ENCODE measurements at places on chromosomes 7 and 10. TPM values are rescaled to one million over a fixed set of nuclear protein-coding genes. Genes with fewer than 3 reads are reported as not detected.

DNA sequence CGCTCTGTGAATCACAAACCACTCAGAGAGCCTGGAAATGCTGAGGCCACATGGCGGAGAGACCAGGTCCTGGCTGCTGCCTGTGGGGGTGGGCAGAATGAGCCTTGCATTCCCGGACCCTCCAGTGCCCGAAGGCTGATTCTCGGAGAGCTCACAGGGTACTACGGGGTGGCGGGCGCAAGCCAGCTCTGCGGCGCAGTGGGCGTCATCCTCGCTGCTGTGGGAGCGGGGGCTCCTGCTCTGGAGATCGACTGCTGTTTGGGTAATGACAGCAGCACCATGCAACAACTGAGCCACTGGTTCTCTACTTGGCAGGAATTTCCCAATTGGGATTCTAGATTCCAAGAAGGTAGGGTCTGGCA lies 108.0 kb downstream of the PTPRN2 start:
- DNase-seq: no peak

DNA sequence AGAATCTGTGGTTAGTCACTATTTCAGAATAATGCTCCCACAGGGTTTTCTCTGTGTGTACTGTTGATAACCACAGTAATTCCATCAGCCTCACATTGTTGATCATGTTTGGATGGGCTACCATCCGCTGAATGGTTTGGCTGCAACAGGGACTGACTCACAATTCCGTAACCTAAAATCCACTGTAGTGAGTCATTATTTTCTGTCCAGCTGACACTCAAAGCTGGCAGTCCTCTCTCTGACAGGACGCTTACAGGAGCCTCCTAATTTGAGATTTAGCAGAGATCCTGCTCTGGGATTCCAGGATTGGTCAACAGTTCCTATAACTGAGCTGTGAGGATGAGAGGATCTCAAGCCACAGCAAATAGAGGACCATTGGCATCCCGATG lies 32.7 kb downstream of the VWA2 start:
- no peak for DNase-seq

- no peak for DNase-seq
These were observed 40.6 kb upstream of the BMPR1A start for GRCh38 chr10:86715836-86716235.

- no peak for DNase-seq
These were observed 2.4 kb downstream of the SPOCK2 start for GRCh38 chr10:72085864-72086465.

- DNase-seq: no peak
These were observed 417.1 kb downstream of the DNAJB6 start for GRCh38 chr7:157753713-157754415.

- DNase-seq: no peak
These were observed 125.8 kb downstream of the ANKRD7 start for GRCh38 chr7:118350260-118350659.

GRCh38 chr10:86122646-86123045 lies 243.9 kb downstream of the GRID1 start:
- no peak for DNase-seq

CYP2C8 gene
- total RNA-seq: 3.4 TPM

SDK1 gene
- 7.0 TPM for total RNA-seq

MKX gene
- 0.94 TPM for total RNA-seq

Data from occipital lobe (tissue), 3 donors.